A549 treated with DMSO at 1 μM for 4 hours (cell line): ENCODE measurements at places on chromosomes 6 and 20. TPM values are rescaled to one million over a fixed set of nuclear protein-coding genes. Genes with fewer than 3 reads are reported as not detected.

TMEM217 gene
- total RNA-seq: 0.66 to 1.0 TPM (median 0.85 TPM) in 5 replicates

DHX35 gene
- total RNA-seq: 7.9 to 8.8 TPM (median 8.2 TPM) in 5 replicates

UBD gene
- total RNA-seq: 0.40 to 0.96 TPM (median 0.87 TPM) in 5 replicates

GLYATL3 gene
- total RNA-seq: not detected in 5 replicates
